Foreskin fibroblast (primary cell): ENCODE measurements at places on chromosomes 3 and 15.

DNA sequence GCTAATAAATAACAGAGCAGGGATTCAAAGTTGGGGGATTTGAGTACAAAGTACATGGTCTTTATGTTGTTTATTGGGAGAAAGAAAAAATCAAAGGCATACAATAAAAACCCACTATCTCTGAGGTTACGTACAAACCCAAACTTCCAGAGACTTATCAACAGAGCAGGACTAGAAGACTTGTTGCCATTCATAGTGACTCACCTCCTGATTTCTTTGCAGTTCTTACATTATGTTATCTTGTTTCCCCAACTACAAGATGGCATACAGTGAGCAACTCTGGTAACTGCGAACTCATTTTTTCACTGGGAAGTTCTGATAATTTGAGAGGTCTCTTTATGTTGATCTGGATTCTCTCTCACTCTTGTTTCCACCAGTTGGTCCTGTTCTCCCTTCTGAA, 80.6 kb upstream of the ETV5 start:
- DNase-seq = no peak

DNA sequence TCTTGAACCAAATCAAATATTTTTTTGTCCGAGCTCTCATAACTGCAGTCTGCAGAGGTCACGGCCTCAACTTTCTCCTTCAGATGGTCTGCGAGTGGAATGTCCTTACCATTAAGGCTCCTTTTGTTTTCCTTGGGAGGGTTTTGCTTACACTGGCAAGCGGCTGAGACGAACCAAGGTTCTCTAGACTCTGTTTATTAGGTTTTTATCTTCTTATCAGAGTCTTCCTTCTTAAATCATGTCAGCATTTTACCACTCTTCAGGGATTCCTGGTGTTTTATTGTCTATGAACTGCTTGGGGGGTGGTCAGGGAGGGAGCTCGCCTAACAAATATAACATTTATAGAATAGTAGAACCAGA, 773.7 kb upstream of the NR2F2 start:
- peak; percentile 4 for DNase-seq

DNA sequence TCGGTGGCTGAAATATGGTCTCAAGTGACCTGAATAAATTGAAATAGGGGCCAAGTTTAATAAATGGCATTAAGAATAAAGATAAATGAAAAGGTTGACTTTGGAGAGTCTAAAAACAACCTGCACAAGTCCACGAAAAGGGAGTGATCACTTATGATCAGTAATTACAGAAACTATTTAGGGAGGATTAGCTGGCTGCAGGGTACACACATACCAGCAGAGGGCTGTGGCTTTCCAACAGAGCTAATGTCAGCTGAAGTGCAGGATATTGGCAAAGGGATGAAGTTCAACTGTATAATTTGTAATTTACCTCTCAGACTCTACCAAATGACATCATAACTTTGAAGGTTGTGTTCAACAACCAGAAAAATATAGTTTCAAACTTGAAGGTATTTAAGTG, 86.8 kb downstream of the SYNPR start:
- DNase-seq = no peak

DNA sequence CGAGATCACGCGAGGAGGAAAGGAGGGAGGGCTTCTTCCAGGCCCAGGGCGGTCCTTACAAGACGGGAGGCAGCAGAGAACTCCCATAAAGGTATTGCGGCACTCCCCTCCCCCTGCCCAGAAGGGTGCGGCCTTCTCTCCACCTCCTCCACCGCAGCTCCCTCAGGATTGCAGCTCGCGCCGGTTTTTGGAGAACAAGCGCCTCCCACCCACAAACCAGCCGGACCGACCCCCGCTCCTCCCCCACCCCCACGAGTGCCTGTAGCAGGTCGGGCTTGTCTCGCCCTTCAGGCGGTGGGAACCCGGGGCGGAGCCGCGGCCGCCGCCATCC, 1.1 kb upstream of the SETD5 start:
- peak; percentile 95 for DNase-seq

DNA sequence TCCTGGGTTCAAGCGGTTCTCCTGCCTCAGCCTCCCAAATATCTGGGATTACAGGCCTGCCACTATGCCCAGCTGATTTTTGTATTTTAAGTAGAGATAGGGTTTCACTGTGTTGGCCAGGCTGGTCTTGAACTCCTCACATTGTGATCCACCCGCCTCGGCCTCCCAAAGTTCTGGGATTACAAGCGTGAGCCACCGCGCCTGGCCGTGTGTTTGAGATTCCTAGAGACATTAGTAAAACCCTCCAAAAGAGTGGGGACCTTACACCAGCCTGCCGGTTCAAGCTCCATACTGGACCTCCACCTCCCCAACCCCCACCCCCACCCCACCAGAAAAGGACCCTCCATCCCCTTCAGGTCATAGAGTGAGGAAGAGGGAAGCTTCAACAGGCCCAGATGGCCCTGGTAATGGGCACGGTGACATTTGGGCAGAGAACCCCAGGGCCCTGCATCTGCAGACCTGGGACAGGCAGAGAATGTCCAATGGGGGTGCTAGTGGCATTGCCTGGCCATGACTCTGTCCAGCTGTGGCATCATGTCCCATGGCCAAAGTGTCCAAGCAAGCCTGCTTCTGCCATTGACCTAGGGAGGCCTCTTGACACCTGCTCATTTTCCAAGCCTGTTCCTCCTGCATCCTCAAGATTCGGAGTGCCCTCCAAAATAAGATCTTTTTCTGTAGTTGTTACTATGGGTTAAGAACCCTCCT, 108.9 kb upstream of the KLF13 start:
- DNase-seq = no peak

DNA sequence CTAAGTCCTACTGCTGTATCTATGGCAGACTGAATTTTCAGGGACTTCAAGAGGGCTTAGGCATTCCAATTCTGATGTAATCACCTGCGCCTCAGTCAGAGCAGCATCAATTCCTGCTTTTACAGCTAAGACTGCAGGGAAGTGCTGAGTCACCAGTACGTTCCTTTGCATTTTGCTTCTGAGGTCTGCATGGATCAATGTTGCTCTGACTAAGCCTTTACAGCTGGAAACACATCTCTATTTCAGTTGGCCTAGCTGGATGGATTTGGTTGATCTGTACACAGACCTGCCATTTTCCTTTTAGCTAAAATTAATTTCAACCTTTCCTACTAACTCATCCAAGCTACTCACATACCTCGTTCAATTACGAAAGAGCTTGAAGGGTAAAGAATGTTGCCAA, 51.3 kb downstream of the ETV5 start:
- peak; percentile 80 for DNase-seq

GRCh38 chr3:111081008-111081545, 9.5 kb downstream of the NECTIN3 start:
- DNase-seq = no peak

- no peak for DNase-seq
Measured at GRCh38 chr3:133248389-133248788, 151.5 kb upstream of the BFSP2 start.

GRCh38 chr15:32852771-32853170, 135.0 kb downstream of the GREM1 start:
- DNase-seq = no peak

DNA sequence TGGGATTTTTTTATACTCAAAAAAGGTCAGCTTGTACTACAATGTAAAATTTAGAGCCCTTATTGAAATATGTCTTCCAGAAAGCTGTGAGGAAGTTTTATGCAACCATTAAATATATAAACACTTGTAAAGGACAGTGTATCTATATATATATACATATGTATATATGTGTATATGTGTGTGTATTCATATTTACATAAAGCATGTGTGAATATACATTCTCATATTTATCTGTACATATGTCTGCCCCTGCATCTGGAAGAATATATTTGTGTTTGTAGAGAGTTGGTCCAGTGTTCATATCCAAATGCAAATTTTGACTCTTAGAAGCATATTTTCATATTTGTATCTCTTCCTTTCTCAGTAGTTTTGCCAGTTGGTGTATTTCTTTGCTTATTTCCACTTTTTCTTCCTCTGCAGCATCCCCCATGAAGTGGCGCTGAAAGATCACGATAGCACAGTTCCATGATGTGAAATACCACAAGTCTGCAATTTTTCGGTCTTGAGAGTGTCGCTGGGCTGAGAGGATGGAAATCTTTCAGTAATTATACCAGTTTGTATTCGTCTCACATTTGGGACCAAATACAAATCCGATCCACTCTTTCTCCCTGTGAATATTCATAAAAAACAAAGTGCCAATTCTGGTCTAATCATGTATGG, 311.7 kb upstream of the DPH6 start:
- DNase-seq = no peak

DNA sequence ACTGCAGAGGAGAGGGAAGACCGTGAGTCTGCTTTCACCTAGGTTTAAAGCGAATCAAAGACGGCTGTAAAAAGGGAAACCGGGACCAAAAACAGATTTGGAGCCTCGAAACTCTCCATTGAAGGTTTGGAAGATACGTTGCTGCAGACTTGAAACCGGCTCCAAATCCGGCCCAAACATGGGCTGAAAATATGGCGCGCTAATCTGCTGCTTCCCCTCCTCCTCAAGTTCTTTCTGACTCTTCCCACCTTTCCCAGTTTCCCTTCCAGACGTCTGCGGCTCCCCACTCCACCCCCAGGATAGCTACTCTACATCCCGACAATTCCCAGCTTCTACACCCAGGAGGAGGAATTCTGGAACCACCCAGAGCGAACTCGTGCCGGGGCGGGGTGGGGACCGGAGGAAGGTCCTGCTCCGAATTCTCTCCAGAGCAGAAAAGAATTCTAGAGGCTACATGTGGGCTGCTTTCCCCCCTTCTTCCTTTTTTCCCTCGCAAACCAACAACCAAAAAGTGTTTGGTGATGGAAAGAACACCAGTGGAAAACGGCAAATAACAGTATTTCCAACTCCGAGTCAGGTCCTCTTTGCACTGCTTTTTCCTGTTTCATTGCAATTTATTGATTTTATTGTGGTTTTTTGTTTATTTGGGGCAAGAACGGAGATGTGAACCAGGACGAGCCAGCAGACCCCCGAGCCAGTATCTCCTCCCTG, 8.5 kb downstream of the EOMES start:
- no peak for DNase-seq

- no peak for DNase-seq
Measured at GRCh38 chr15:68339481-68339880, 61.9 kb downstream of the FEM1B start.

DNA sequence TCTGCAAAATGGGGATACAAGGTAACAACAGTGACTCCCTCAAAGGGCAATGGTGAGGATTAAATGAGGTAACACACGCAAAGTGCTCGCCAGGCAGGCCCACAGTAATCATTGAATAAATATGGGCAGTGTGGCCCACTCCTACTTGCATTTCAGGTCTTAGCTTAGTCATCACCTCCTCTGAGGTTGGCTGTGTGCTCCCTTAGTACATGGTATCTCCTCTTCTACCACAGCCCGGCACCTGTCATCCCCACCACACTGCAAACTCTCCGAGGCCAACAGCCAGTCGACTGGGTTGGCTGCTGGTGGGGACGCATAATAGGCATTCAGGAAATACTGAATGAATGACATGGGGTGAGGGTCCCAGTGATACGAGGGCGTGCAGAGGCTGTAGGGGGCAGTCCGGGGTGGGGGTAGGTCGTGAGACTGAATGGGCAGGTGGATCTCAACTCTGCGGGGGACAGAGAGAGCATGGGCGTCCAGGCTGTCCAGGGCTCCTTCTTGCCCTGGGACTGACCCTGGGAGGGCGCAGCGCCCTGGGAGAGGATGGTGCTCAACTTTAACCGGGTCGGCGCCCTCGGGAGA, 375 bp upstream of the MYZAP start:
- DNase-seq = no peak

DNA sequence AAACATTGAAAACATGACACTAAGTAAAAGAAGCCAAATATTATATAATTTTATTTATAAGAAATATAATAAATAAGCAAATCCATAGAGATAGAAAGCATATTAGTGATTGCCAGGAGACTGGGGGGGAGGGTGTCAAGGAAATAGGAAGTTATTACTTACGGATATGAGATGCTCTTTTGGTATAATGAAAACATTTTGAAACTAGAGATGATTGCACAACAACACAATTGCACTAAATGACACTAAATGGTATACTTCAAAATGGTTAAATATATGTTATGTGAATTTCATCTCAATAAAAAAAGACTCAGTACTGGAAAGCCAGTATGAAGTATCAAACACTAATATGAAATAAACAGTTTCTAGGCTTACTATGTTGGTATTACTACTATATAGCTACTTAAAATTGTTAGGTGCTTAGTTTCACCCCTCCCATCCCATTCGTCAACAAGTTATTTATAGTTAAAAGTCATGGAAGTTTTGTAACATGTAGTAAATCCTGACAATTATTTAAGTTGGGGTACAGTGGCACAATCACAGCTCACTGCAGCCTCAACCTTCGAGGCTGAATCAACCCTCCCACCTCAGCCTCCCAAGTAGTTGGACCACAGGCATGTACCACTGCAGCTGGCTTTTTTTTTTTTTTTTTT, 43.7 kb downstream of the STAG1 start:
- DNase-seq = no peak

DNA sequence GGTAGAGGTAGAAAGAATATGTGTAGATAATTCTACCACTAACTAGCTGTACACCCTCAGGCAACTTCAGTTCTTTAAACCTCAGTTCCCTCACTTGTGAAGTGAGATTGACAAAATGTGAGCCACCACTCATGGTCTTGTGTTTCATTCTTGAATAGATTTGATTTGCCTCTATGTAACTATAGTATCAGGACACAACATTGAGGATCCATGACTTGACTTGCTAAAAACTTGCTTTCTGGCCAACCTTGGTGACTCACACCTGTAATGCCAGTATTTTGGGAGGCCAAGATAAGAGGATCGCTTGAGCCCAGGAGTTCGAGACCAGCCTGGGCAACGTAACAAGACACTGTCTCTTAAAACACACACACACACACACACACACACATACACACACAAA, 115.8 kb upstream of the FLNB start:
- DNase-seq = no peak

- DNase-seq = no peak
Measured at GRCh38 chr3:5013021-5013906, 34.0 kb downstream of the BHLHE40 start.

DNA sequence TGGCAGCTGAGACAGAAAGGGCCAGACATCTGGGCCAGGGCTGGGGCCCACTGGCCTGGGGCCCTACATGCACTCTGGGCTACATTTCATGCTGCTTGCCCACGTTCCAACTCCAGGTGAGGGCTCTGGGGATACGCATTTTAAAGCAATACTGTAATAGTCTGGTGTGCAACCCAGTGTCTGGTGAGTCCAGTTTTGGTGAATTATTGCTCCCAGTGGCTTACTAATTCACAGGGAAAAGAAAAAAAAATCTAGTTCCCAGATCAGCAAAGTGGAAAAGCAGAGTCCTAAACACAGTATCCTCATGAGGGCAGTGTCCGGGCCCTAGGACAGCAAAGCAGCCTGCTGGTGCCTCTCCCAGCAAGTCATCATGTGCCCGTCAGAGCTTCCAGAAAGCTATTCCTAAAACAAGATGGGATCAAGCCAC, 82.4 kb downstream of the CCNL1 start:
- DNase-seq = peak; percentile 73

DNA sequence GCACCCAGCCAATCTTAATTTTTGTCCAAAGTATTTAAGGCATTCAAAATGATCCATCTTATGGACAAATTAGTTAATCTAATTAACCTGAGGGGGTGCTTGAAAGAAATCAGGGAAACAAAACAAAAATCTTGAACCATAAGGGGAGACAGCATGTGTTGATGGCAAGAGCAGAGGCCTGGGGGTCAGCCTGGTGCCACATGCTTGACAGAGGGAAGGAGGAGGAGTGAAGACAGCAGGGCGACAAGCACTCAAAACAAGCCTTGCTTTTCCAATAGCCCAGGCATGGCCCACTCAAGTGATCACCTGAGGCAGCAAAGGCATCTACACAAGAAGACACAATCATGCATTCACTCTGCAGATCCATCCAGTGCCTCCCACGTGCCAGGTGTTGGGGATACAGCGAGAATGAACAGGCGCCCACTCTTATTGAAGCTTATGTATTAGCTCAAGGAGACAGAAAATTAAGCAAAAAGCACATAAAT, 25.0 kb upstream of the MGLL start:
- DNase-seq = no peak
